ENCODE measurements at places on chromosomes 3 and 15.

DNA sequence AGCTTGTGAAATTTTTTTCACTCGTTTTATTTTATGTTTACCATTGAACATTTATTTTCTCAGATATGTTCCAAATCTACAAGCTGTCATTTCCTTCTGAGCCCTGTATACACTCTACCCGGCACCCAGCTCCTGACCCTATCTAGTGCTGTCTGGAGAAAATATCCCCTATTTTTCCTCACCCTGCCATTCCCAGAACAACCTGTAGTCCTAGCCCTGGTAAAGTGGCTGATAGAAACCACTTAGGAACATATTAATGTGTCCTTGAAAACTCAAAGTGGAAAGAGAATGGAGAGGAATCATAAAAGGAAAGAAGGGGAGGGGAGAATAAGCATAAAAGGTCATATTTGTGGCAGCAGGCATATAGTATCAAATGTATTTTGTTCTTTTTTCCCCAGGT is 8.2 kb upstream of the TIMMDC1 start:
- no peak for DNase-seq

- no peak for DNase-seq
Observed at GRCh38 chr15:50106457-50106856, 12.6 kb downstream of the ATP8B4 start.

DNA sequence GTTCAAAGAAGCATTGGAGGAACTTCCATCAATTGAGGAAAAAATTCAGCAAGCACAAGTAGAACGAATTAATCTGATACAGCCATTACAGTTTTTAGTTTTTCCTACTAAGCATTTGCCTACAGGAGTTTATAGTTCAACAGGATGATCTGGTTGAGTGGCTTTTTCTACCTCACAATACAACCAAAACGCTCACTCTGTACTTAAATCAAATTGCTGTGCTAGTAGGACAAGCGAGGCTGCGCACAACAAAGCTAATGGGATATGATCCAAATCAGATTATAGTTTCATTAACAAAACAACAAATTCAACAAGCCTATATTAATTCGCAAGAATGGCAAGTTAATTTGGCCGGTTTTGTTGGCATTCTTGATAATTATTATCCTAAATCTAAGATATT is 44.2 kb downstream of the ETFA start:
- DNase-seq = no peak

GRCh38 chr15:48331796-48332641 is 790 bp downstream of the DUT start:
- peak; percentile 86 for DNase-seq

DNA sequence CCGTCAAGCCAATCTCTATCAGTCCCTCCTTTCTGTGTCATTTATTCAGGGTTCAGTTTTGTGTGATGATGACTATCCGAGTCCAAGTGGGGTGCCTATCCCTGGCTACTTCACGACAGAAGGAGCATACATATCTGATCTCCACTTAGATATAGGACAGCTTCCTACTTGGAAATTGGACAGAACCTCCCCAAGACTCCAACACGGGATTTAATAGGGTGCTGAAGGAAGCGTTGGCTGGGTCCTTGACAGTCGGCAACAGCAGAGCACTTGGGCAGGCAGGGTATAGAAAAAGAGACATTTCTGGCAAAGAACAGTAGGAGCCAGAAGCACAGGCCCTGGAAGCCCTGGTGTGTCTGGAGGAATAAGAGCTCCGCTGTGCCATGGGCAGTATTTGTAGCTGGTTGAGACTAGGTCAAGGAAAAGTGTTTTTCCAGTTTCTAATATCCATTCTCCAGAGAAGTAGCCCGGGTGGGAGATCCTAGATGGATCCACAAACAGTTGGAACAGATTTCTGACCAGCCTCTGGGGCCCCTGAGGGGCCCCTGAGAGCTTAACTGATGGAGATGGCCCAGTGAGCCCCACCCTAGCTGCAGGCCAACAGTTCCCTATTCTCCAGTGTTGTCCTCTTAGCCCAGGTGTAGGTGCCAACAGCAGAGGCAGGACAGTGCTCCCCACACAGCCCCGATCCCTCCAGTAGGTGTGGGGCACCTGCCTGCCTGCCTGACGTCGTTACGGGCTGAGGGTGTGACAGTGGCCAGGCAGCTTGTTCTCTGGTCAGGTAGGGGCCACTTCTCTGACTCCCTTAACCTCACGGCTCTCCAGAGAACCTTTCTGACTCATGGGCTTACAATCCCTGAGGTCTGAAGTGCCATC is 130.8 kb downstream of the CHCHD6 start:
- DNase-seq = no peak

GRCh38 chr3:39413691-39414420 is 7.3 kb downstream of the RPSA start:
- no peak for DNase-seq

GRCh38 chr3:193872265-193872753 is 263.6 kb upstream of the HES1 start:
- DNase-seq = no peak

DNA sequence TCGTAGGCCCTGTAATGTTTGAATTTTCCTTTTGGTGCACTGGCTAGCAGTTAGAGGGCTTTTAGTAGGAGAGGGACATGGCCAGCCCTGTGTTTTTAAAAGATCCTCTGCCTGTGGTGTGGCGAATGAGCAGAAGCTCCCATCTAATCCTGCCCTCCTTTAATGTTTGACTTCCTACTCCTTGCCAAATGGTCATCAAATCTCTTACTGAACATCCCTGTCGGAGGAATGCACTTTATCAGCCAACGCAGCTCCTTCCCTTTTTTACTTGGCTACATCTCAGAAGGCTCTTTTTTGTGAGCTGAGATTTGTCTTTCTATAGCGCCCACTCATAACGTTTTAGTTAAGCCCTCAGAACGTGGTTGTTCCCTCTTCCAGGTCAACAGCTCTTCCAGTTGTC is 44.8 kb downstream of the MAP2K5 start:
- DNase-seq = no peak

- no peak for DNase-seq
Observed at GRCh38 chr3:107208100-107208499, 169.1 kb upstream of the CCDC54 start.

DNA sequence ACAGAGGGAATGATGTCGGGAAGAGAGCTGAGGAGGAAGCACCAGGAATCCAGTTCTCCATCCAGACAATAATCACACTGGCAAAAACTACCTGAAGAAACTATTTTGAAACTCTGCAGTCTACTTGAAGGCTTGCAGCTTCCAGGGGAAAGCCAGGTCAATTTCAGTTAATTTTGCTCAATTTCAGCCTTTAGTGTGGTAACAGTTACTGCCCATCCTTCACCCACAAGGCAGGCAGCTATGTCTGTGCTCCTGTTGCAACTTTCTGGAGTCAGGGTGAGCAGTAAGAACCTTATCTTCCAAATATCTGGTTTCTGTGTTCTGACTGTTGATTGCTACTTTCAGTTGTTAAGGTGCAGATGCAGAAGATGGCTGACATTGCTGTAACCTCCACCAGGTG is 221.7 kb downstream of the ADAMTS17 start:
- no peak for DNase-seq

DNA sequence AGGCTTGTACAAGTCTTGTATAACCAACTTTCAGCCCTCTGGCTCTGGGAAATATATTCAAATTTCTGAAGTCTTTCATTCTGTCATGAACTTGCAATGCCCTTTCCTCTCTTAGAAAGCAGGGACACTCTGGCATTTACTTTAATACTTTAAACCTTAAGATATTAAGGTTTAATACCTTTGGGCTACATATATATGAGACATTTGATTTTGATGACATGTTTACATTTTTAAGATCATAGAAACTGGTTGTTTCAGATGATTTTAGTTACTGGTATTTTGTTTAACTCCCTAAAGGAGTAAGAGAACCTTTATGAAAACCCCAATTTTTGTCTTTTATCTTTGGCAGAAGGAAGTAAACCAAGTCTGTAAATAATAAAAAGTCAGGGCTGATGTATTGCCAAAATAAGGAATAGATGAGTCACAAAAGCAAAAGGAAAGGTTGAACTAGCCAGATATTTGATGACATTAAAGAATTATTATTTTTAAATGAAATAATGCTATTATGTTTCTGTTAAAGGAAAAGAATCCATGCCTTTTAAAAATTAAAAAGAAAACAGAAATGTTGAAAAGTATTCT is 579.0 kb upstream of the CBLB start:
- DNase-seq = no peak

GRCh38 chr3:102089239-102089638 is 239.9 kb downstream of the NFKBIZ start:
- no peak for DNase-seq

- no peak for DNase-seq
Observed at GRCh38 chr3:179729086-179729485, 76.2 kb downstream of the USP13 start.

DNA sequence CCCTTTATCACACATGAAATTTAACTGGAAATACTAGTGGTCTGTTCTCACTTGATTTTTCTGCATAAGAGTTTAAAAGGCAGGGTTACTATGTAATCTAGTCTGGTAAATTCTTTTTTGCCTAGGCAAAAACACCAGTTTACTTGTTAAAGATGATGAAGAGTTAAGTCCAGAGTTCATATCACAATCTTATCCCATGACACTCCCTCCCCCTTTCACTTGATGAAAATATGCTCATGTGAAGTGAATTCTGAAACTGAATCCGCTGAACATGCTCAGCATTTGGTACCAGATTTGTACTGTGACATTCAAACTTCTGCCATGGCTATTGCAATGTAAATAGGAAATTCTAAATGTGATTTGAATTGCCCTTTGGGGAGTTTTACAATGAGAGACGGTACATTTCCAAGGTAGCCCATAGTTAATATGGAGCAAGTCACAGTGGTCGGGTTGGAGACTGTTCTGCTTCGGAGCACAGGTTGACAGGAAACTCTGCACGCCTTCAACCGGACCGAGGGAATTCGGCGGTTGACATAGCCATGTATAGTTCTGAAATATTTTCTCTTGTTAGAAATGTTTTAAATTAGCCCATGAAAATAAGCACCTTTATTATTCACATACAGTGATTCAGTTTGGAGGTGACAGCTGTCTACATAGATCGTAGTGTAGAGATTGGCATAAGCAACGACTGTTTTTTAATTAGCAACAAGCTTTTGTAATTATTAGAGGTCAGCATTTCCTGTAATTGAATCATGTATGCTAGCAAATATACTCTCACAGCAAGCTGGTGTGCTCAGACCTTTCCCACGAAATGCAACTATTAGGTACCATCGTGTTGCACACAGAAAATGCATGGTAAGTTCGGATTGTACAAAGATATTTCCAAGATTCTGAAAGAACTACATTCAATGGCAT is 768.6 kb upstream of the GOLIM4 start:
- no peak for DNase-seq

GRCh38 chr3:36211652-36211999 is 168.7 kb upstream of the STAC start:
- no peak for DNase-seq

GRCh38 chr15:67091071-67091979 is 25.9 kb downstream of the SMAD3 start:
- peak; percentile 77 for DNase-seq

DNA sequence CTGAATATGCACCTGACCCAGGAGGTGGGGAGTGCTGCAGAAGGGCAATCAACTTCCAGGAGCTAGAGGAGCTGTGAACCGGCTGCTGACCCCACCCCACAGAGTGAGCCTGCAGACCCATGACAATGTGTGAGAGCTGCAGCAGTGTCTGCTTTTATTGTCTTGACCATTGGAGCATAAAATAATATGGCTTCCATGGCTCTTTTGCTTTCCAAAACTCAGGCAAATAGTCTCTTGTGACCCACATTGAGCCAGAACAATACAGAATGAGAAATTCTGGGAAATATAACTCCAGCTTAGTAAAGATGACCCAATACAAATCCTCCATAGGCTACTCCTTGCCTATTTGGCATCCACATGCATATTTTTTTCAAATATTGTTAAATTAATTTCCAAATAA is 309.6 kb downstream of the PYDC2 start:
- no peak for DNase-seq

GRCh38 chr3:82509951-82510603 is 748.6 kb upstream of the GBE1 start:
- no peak for DNase-seq

DNA sequence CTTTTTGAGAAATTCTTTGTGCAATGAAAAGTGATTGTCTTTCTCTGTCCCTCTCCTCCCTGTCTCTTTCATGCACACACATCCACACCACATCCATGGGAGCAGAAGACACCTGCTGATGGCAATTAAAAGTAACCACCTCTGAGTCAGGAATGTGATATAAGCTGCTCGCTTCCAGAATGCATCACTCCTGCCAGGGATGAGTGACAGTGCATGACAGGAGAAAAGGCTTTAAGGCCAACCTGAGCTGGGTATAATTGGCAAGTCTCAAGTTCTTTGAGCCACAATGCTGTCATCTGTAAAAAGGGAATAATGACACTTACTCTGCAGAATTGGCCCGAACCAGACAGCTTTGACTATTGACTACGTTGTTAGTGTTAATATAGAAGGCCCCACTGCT is 59.6 kb downstream of the UBP1 start:
- no peak for DNase-seq

DNA sequence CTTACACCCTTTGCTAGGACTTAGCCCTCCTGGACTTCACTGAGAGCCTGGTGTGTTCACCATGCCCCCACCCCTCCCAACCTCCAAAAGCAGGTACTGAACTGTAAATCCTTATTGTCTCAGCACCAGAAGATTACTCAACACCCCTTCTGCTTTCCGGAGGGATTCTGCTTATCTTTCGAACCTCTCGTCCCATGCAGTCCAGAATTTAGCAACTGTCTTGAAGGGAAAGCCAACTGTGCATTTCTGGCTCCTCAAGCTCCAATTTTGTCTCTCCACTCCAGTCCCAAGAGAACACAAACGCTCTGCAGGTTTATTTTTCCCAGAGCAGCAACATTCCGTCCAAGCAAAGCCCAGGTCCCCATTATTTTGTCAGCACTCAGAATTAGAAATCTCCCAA is 49.6 kb downstream of the RFTN1 start:
- DNase-seq = no peak

- DNase-seq = no peak
Observed at GRCh38 chr3:190183121-190183520, 62.4 kb upstream of the P3H2 start.

- DNase-seq = no peak
Observed at GRCh38 chr3:194661946-194662345, 10.0 kb downstream of the LSG1 start.

GRCh38 chr15:89451846-89452245 is 44.5 kb downstream of the RHCG start:
- DNase-seq = no peak

All from suprapubic skin (tissue), 4 donors.